Calu3 (cell line): ENCODE measurements at places on chromosomes 16 and 17. TPM values are rescaled to one million over a fixed set of nuclear protein-coding genes. Genes with fewer than 3 reads are reported as not detected.
A peak's percentile ranks its signal among the peaks of the same experiment; 100 is the strongest.

GRCh38 chr16:84065536-84066132 lies 23.0 kb upstream of the SLC38A8 start:
- DNase-seq: peak; percentile 60

DNA sequence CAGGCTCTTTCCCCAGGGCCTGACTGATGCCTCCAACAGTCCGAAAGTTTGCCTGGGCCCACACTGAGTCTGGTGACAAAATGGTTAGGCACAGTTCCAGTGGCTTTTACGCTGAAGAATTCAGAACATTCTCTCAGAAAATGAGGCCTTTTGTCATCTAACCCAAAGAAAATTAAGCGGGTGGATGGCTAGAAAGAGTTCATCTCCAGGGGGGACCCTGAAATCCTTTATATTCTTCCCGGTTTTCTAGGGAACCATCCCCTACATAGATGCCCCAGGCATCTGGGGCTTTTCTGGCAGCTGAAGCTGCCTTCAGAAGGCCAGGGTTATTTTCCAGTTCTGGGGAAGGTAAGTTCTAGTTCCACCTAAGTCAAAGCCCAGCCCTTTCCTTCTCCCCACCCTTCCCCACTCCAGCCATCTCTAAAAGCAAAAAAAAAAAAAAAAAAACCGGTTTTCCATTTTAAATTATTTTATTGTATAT lies 2.2 kb downstream of the RASD1 start:
- DNase-seq: no peak

GRCh38 chr16:85947230-85948137 lies 48.5 kb downstream of the IRF8 start:
- peak; percentile 13 for DNase-seq

GRCh38 chr16:46830417-46830901 lies 521 bp downstream of the C16orf87 start:
- DNase-seq: no peak

DNA sequence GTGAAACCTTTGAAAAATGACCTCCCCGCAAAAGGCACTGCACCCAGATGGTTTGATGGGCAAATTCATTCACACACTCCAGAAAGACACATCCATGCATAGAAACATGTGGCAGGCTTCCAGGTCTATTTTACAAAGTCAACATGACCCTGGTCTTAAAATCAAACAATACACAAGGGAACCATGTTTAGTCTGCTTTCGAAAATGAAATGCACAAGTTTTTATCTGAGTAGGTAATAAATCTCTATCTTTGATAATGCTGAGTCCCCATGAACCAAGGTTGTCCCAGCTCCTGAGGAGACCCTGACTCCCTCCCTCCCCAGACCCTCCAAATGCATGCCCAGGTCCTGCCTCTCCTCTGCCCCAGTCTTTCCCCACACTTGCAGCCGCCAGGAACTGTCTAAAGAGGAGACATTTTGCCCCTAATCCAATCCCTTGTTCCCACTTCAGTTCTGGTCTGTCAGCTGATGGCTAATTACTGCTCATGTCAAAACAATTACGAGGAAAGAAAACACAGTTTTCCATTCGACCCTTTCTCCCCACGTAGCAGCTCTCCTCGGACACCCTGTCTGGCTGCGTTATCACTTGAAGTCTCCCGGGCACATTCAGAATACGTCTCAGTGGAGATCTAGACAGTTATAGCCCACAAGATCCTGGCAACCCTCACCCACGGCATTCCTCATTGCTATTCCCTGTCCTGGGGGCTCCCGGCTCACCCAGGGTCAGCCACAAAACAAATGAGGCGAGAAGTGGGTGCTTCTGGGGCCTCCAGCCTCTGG lies 68.8 kb upstream of the RCVRN start:
- DNase-seq: no peak

GRCh38 chr17:5820721-5821456 lies 236.6 kb upstream of the NLRP1 start:
- DNase-seq: no peak

DNA sequence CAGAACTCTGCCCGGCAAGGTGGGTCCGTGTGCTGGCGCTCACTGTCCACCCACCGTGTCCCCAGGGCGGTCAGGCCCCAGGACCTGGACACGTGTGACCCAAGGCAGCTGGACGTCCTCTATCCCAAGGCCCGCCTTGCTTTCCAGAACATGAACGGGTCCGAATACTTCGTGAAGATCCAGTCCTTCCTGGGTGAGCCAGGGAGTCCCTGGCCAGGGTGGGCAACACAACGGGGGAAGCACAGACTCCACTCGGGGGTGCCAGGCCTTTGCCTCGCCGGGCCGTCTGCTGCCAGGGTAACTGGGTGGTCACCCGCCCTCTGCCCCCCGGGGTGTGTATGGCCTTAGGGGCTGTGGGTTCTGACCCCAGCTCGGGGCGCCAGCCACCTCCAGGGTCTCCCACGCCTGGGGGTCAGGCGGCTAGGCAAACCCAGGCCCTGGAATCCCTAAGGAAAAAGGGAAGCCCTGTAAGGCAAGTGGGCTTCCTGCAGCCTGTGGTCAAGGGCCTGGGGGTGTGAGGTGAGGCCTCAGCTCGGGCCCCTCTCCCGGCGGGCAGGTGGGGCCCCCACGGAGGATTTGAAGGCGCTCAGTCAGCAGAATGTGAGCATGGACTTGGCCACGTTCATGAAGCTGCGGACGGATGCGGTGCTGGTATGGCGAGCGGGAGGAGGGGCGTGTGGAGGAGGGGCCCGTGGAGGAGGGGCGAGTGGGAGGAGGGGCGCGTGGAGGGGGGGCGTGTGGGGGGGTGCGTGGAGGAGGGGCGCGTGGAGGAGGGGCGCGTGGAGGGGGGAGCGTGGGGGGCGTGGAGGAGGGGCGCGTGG lies 6.5 kb downstream of the MSLN start:
- no peak for DNase-seq

DNA sequence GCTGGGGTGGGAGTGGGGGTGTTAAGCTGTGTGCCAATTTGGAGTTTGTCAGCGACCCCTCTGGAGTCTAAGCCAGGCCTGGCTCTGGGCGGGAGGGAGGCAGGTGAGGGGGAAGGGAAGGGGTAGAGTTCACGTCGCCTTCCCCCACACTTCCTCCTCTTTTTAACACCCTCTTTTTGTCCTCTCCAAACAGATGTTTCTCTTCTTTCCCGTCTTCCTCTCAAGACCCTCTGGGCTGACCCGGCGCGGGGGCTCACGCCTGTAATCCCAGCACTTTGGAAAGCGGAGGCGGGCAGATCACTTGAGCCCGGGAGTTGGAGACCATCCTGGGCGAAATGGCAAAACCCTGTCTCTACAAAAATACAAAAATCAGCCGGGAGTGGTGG lies 3.3 kb downstream of the HOXB1 start:
- no peak for DNase-seq

GRCh38 chr17:21538615-21539014 lies 153.7 kb upstream of the KCNJ18 start:
- DNase-seq: no peak

DNA sequence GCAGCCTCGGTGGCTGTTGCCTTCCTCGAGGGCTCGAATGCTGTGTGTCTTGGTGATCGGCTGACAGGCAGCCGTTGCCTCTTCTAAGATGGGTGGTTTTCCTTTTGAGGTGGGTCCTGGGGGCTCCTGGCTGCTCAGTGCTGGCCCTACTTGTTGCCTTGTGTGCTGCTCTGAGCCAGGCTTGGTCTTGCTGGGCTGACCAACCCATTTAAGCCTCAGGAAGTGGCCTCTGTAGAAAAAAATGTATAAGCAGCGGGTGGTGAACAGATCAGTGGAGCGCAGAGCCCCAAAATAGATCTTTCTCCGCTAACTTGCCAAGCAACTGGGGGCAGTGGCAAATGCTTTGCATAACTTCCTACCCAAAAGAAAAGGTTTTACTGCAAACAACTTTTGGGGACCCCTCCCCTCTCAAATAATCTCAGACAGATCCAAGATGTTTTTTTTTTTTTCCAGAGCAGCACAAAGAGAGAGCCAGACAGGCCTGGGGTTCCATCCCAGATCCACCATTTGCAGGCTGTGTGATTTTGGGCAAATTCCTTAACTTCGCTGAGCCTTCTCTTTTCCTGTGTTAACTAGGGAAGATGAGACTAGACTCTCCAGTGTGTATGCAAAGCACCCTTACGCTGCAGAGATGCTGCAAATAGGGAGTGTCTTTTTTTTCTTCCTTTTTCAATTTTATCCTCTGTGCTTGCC lies 42.5 kb downstream of the PLCG2 start:
- DNase-seq: no peak

DNA sequence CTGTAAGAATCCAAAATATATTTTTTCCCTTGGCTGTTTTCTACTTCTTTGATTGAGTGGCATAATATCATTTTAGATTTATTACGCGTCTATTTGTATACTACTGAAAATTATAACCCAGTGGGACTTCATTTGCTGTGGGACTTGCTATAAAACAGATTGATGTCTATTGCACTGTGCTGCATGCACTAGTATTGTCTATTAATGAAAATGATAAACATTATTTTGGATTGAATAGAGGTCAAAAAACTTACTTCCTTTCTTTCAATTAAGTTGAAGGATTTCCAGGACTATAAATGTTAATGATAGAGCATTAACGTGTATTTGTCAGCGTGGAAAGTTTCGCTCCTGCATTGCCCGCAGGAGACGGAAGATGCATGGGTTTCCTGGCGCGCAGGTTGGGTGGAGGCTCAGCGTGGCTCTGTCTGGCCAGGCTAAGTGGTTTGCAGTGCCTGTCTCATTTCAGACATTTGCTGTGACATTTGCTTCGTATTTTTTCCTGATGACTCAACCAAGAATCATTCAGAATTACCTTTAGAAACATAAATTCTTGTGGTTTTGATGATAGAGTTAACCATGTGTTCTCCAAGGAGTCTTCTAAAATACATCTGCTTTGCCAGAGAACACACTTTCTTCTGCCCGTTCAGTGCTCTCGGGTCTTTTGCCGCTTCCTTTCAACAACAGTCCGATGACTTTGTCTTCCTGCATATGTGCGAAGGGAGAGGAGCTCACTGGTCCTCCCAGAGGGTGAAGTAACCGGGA lies 216.7 kb downstream of the RPTOR start:
- DNase-seq: peak; percentile 19

DNA sequence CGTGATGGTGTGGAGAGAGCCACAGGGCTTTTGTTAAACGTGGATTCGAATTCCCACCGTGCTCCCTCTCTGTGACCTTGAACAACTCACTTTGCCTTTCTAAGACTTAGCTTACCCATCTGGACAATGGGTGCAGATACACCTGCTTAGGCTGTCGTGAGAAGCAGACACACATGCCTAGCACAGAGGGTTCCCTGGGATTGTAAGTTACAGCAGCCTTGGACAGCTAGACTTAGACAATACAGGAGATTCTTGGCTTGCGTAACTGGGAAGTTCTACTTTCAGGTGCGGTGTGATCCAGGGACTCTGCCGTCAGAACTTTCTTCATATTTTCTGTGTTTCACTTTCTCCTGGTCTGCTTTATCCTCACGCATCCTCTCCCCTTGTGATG lies 127.0 kb downstream of the ABCC1 start:
- DNase-seq: no peak

DNA sequence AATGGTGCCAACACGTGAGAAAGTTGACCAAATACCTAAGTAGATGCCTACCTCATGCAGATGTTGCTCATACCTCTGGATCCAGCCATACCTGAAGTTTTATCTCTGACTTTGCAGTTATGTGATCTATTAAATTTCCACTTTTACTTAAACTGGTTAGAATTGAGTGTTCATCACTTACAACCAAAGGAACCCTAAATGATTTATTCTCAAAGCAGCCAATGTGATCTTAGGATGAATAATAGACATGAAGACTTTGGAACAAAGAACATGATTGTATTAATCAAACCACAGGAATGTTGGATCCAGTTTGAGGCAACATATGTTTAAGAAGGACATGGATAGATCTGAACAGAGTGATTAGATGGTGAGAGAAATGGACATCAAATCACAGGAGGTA lies 68.7 kb downstream of the IRX6 start:
- no peak for DNase-seq

DNA sequence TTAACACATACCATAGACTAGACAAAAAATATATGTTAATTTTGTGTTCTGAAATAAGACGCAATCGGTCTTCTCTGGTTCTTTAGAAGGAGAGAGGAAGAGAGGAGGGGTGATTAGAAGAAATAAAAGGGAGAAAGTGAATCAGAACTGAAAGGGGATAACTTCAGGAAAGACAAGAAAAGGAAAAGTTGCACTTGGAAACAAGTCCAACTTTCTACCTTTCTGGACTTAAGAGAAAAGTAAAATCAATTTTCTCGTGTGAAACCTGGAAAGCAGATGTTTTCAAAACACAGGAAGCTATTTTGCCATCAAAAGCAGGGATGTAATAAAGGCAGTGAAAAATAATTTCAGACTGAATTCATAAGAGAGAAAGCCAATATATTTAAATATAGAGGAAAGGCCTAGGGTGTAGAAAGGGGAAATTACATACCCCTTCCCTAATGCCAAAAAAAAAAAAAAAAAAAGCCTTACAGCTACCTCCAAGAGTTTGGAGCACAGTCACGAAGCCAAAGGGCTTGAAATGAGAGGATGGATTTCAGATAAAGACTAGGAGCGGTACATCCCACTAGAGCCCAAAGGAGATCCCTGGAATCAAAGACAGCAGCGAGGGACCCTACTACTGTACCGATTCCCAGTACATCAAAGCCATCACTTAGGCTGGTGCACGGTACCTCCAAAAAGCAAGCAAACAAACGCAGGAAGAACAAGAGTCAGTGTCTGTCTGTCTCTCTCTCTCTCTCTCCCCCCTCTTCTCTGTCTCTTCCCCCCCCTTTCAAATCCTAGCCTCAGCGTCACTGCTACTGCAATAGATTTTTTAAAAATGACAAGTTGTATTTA lies 12.1 kb upstream of the ZFHX3 start:
- DNase-seq: no peak

GRCh38 chr16:72066747-72067146 lies 3.7 kb downstream of the HPR start:
- peak; percentile 10 for DNase-seq

DNA sequence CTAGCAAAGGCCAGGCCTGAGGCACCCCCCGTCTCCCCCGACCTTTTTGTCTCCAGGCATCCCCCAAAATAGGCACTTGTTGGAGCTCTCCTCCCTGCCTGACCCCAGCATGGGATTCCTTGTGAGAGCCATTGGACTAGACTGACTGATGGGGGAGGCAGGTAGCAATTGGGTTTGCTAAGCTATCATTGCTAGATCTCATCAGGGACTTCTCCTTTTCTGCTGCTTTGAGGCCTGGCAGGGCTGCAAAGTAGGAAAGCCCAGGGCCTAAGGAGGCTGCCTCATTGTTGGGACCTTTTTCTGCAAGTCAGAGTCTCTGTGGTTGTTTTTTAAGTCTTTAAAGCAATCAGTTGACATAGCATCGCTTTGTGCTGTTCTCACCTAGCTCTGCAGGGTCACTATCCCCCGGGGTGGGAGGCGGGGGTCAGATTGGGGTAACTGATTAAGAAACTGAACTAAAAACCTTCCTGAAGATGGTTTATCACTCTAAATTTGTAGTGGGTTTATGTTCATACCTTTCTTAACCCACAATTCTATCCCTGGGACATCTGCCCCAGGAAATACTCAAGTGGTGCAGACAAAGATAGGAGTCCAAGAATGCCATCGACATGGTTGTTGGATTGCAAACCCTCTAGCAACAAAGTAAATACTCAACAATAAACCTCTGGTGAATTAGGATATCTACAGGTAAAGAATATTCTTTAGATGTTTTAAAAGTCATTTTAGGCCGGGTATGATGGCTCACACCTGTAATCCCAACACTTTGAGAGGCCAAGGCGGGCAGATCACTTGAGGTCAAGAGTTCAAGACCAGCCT lies 28.0 kb downstream of the LLGL2 start:
- DNase-seq: no peak

CCL2 gene
- 1.8 and 6.0 TPM in 2 replicates for total RNA-seq

RNF227 gene
- total RNA-seq: 1.4 and 2.0 TPM in 2 replicates

SPHK1 gene
- 1.5 and 1.7 TPM in 2 replicates for total RNA-seq

KCNAB3 gene
- 4.8 and 5.9 TPM in 2 replicates for total RNA-seq
